Astrocyte of the cerebellum (primary cell): ENCODE measurements at places on chromosomes 7 and 10.

GRCh38 chr7:136114966-136115762 lies 138.0 kb upstream of the MTPN start:
- no peak for DNase-seq

- DNase-seq: no peak
Measured at GRCh38 chr10:48653944-48654698, 30.6 kb upstream of the WDFY4 start.

GRCh38 chr10:110610308-110610774 lies 33.8 kb upstream of the RBM20 start:
- DNase-seq: peak; percentile 29

GRCh38 chr7:28990200-28990960 lies 32.2 kb upstream of the TRIL start:
- DNase-seq: no peak
